ENCODE measurements at places on chromosomes 4 and X.

DNA sequence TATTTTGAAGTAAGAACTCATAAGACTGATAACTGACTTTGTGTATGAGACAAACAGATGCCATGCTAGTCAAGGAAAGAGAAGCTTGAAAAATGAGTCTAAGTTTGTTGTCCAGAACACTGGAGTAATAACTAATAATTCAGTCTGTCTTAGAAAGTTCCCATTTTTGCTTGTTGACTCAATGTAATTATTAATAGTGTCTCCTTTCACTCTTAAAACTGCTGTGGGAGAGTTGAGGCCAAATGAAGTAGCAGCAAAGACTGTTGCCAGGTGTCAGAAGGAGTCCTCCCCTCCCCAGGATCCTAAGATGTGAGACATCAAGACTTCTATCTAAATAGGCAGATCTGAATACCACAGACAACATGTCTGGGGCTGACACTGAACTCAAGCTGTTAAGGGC is 20.8 kb upstream of the FAM13A start:
- DNase-seq = no peak

DNA sequence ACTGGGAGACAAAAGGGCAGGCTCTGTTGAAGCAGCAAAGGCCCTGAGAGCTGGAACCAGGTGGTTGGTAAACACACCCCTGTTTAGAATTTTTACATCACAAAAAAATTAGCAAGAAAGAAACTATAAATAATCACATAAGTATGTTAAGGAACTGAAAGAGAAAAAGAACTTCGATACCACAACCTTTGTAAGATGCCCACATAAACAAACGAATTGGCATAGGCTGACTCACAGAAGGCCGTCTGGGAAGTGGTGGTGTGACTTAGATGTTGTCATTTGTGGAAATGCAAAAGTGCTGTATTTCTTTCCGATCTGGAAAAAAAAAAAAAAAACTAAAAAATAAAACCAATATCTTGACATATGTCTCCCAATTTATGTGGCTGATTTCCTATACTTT is 235.1 kb downstream of the USP46 start:
- DNase-seq = no peak

DNA sequence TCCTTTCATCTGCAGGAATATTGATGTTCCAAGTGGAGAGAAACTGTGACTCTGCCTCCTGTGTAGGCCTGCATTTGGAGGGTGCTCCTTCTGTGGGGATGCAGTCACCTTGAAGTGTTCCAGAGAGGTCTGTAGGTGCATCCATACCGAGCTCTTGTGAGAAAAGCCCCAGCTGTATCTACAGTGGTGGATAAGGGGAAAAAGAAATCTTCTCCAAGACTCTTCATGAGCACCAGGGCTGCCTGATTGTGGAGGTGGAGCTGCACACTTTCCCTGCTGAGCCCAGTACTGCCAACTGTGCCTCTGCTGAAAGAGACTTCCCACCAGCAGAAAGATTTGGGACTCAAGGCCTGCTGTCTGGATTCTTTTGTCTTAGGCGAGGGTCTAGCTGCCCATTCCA is 35.1 kb upstream of the ADH4 start:
- no peak for DNase-seq

- DNase-seq = peak; percentile 41
These were observed 112.4 kb upstream of the SPRY1 start for GRCh38 chr4:123284168-123284567.

- DNase-seq = peak; percentile 24
These were observed 316.7 kb upstream of the HTR2C start for GRCh38 chrX:114267142-114267541.

DNA sequence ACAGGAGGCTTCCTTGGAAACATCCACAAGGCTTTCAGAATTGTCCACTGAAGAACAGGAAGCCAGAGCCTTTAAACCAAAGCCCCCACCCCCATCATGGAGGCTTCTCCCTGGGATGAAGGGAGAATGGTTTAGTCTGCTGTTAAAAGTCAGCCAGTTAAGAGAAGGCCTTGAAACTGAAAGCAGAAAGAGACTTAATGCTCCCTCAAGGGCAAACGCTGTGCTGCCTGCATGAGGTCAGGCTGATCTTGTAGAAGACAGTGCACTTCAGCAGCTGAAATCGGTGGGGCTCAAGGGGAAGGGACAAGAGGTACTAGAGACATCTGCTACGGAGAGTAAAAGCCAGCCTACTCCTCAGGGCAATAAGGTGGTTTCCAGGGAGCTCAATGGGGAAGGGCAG is 69.0 kb downstream of the HPRT1 start:
- no peak for DNase-seq

GRCh38 chrX:1167466-1167865 is 45.0 kb downstream of the CRLF2 start:
- peak; percentile 91 for DNase-seq

Measured in hematopoietic multipotent progenitor cell treated with erythropoietin and hydrocortisone succinate and interleukin-3 and kit ligand, for 4 days (in vitro differentiated cells).